AG08396 (cell line): ENCODE measurements at places on chromosomes 2 and 18.

- peak; percentile 68 for DNase-seq
Observed at GRCh38 chr2:69917852-69918251, 2.9 kb downstream of the MXD1 start.

DNA sequence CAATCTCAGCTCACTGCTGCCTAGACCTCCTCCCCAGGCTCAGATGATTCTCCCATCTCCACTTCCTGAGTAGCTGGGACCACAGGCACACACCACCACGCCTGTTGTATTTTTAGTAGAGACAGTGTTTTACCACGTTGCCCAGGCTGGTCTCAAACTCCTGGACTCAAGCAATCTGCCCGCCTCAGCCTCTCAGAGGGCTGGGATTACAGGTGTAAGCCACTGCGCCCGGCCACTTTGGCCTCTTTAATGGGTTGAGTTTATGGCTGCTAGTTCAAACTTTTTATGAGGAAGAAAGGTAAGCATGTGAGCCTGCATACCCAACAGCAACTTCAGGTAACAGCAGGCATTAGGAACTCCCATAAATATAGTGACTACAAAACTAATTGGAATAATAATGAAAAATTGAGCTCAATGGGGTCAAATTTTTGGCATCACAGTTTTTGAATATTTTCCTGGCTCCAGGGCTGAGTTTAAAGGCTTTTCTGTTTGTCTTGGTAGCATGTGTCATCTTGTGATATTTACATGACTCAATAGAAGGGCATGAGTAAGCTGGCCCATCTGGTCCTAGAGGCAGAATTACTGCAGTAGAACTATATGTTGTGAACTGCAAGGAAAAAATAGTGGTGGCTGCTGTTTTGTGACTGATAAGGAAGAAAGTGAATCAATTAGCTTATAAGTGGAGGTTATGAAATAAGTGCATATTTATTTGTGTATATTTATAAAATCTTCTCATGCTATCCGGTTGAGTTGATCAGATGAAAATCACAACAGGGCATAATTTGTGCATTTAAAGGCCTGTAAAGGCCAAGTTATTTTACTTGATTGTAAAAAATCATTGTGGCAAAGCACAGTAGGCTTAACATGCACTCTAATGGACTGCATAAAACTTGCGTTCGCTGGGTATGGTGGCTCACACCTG, 24.8 kb downstream of the GALM start:
- DNase-seq = peak; percentile 83

DNA sequence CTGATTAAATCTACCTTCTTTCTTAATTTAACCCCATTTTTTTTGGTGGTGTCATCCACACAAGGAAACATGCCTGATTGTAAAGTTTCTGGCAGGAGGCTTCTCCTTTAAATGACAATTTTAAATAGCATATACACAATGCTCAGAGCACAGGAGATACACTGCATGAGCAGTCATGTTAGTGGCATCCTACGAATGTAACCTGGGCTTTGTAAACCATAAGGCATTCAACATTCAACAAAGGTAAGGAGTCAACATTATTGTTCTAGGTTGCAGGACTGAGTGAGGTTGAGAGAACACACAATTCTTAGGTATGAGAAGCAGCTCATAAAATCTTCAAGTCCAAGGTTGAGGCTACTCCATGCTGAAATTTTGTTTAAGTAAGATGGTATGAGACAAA, 266.6 kb upstream of the SIX2 start:
- DNase-seq = no peak

DNA sequence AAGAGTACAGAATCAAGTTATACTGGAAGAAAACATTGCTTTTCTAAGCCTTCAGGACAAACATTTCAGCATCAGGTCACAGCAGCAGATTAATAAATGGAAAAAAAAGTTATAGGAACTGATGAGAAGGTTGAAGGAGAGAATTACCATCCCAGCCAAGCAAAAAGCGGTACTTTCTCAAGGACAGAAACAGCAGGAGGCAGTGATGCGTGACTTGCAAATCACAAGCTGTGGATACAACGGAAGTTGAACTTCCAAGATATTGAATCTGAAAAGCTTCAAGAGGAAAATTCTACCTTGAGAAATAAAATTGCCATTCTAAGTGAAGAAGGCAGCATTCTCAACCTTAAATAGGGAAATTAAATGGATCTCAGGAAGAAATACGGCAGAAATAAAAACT, 18.5 kb upstream of the SERPINB12 start:
- no peak for DNase-seq

DNA sequence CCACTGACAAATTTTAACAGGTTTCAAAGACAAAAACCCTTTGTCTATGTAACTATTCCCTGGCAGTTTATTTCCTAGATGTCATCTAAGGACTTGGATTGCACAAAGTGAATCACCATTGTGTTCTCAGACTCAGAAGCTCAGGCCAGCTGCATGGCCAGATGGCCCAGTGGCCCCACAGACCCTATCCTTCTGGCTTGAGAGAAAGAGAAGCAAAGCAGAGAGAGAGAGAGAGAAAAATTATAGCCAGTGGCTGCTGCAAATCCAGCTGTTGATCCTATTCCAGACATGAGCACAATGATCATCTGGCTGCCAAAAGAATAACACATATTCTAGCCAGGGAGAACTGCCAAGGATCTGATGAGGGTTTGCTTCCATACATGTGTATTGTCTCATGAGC, 25.8 kb downstream of the CTLA4 start:
- no peak for DNase-seq

DNA sequence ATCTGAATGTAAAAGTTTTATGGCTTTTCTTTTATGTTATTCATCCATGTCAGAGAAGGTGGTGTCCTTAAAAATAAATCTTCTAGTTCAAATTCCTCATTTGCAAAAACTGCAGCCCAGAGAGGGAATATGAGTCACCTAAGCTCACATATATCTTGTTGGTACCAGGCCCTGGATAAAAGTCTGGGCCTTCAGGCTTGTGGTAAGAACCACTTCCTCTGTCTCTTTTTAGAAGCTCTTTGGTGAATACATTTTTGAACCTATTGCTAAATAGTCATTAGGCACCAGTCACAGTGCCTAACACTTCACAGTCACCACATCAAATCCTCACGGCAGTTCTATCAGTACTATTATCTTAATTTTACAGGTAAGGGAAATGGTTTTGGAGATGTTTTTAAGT, 199.2 kb downstream of the KCNS3 start:
- DNase-seq = no peak

DNA sequence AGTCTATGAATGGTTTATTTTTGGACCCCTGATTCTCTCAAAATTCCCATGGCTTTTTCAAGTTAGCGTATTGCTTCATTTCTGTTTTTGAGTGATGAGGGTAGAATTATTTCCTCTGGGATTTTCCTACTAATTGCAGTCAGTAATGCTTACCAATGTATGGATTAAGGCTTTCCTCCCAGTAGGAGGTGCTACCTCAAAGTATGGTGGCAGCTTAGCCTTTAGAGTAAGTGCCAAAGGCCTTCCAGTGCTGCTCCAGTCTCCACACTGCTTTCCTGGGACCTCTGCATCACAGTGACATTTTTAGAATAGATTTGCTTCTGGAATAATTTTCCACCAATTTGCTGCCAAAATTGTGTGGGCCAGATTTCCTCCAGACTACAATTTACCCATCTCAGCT, 16.2 kb upstream of the SSB start:
- no peak for DNase-seq

DNA sequence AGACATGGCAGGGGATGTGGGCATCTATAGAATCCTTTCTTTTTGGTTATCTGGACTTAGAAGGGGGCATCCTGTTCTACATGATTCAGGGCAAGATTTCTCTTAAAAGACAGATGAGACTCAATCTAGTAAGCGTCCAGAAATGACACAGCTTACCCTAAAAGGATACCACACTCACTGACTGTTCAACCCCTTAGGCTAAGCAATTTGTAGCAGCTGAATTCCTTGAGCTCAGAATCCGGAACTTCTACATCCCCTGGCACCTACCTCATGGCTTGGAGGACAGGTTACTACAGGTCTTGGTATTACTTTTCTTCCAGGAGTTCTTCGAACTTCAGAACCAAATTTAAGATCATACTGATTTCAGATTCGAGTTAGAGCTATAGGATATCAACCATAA, 138.4 kb downstream of the LAMA3 start:
- no peak for DNase-seq

DNA sequence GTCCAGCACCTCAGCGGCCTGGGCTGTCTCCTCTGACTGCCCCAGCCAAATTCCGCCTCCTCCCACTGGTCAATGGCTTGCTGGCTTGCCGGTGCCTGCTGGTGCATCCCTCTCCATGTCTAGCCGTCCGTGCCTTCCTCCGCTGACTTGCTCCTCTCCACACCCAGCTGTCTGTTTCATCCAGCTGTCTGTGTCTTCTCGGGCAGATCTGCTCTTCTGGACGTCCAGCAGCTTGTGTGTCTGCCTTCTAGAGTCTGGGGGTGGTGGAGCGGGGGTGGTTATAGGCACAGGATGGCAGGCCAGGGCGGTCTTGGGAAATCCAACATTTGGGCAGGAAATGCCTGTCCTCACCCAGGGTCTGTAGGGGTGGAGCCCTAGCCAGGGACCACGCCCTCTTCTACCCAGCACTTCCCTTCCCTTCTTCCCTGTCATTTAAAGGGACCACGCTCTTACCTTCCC, 369.2 kb downstream of the GALNT13 start:
- no peak for DNase-seq

DNA sequence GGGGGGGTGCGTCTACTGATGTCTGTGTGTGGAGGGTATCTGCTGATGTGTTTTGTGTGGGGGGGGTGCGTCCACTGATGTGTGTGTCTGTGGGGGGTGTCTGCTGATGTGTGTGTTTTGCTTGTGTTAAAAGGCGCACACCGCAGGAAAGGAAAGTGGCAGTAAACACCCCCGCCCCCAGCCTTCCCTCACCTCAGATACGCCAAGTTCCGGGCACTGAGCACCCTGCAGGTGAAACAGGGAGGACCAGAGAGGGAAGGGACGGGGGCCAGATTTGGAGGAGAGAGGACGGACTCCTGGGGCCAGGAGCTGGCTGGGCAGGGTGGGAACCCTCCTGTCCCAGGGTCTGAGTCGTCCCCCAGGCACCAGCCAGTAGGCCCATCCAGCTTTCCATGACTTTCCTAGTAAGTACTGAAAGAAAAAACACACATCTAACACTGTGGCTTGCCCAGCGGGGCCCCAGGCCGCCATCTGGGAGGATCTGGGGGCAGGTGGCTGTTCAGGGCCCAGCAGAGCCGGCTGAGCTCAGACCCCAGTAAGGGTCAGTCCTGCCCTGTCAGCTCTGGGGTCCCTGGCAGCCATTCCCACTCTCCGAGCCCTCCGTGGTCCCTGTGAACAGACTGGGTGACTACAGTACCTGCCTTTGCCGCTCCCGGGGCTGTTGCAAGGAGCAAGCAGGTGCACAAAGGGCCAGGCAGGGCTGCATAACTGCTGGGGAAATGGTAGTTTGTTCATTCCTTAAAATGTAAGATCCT, 126.9 kb downstream of the NFATC1 start:
- DNase-seq = no peak

GRCh38 chr2:84919885-84920580, 14.6 kb downstream of the TMSB10 start:
- peak; percentile 84 for DNase-seq

GRCh38 chr18:6600667-6601167, 128.8 kb upstream of the ARHGAP28 start:
- DNase-seq = no peak

GRCh38 chr2:44866152-44866551, 75.3 kb upstream of the SIX3 start:
- no peak for DNase-seq

DNA sequence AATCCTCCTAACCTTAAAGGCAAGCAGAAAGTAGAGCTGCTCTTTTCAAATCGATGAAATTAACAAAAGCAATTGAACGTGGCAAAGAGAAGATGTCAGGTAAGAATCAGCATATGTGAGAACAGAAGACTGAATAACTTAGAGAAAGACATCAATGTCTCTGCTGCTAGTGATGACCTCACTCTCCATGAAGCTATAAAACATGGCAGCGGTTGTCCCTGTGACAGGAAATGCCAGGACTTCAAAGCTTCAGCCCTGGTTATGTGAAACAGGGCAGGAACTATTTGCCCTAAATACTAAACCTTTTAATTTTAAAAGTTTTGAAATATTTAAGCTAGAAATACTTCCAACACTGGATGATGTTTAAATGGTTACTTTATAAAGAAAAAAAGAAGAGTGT, 383.7 kb downstream of the XIRP2 start:
- DNase-seq = no peak

- DNase-seq = no peak
Observed at GRCh38 chr18:57352271-57352701, at the start of gene ST8SIA3. Gene ST8SIA3, plus strand, starts transcription at chr18:57352557. Its CDS starts 290 bp downstream, at chr18:57352847.

- no peak for DNase-seq
Observed at GRCh38 chr2:171253279-171253678, 92.6 kb upstream of the TLK1 start.

- no peak for DNase-seq
Observed at GRCh38 chr18:66560094-66560493, 43.8 kb downstream of the CDH19 start.

DNA sequence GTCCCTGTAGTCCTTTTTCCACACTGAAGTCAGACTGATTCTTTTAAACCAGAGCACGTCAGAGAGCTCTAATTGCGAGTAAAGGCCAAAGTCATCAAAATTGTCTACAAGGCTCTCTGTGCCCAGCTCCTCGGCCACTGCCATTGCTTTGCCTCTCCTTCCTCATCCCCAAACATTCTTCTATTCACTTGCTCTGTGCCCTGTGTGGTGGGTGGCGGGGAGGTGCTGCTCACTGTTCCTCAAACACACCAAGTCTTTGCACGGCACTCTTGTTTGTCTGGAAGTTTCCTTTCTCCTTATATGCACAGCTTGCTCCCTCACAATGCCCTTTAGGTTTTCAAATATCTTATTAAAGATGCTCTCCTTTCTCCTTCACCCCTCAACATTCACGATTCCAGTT, 100.1 kb upstream of the FSHR start:
- no peak for DNase-seq

DNA sequence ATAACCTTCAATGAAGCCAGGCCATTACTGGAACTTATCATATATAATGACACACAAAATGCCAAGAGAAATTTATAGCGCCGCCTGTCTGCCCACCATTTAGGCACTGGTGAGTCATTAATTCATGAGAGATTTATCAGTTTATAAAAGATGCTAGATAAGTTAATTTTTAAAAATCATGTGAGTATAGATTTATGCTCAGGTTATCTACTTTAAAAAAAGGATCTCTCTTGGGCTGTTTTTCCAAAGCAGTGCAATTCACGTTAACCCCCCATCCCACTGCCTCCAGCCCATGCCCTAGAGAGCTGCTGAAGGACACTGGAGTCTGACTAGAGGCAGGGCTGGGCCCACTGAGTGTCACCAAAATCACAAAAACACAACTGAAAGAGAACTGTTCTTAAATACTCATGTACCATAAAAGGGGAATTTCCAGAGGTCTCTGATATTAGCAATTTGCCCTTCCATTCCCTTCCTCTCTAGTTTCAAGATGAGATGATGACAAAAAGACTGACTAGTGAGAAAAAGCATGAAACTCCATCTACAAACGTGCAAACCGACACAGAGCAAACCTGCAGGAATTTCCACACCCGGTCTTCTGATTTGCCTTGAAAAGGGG, 160.8 kb downstream of the BCL2 start:
- no peak for DNase-seq
